ENCODE measurements at places on chromosomes 3 and 15. TPM values are rescaled to one million over a fixed set of nuclear protein-coding genes. Genes with fewer than 3 reads are reported as not detected.

- H3K4me3 ChIP-seq = no peak overlapping the region
- no peaks in the 10 kb centered on the region for H3K27me3 ChIP-seq
- peak; percentile 41 for DNase-seq
Observed at GRCh38 chr15:66923438-66923881, 141.9 kb upstream of the SMAD3 start.

- peak; percentile 58 for DNase-seq
- no peaks in the 10 kb centered on the region for H3K4me1 ChIP-seq
- no peaks in the 10 kb centered on the region for H3K27me3 ChIP-seq
- no peak overlapping the region for H3K4me3 ChIP-seq
Observed at GRCh38 chr3:165744025-165744424, 93.2 kb downstream of the BCHE start.

GRCh38 chr3:19931180-19931692, 2.8 kb downstream of the EFHB start:
- H3K36me3 ChIP-seq = no peaks in the 10 kb centered on the region
- DNase-seq = no peak
- no peaks in the 10 kb centered on the region for H3K4me1 ChIP-seq
- H3K27me3 ChIP-seq = no peaks in the 10 kb centered on the region
- H3K27ac ChIP-seq = no peak overlapping the region

DNA sequence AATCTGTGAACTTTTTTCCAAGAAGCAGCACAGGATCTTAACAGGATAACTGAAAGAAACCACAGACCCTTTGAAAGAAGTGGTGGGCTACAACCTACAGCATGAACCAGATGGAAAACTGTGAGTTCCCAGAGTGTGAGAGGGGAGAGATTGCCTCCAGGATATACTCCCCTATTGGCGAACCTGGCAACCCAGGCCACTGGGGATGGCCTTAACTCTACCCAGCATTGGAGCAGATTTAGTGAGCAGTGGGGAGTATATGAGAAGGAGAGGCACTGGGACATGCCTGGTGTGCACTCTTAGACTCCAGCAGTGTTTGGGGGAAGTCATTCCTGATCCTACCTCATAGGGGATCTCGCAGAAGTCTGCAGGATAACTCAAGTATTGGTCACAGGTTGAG, 201.0 kb upstream of the TP63 start:
- H3K4me1 ChIP-seq = no peaks in the 10 kb centered on the region
- no peaks in the 10 kb centered on the region for H3K27me3 ChIP-seq
- H3K36me3 ChIP-seq = no peaks in the 10 kb centered on the region
- no peak for DNase-seq

- DNase-seq = no peak
- no peaks in the 10 kb centered on the region for H3K27me3 ChIP-seq
- peaks cover 4% of the 10 kb centered on the region for H3K36me3 ChIP-seq
- no peak overlapping the region for H3K27ac ChIP-seq
- H3K4me1 ChIP-seq = peaks cover 7% of the 10 kb centered on the region
- no peak overlapping the region for H3K4me3 ChIP-seq
Observed at GRCh38 chr15:101374326-101374725, 79.3 kb upstream of the SNRPA1 start.

GRCh38 chr3:61946570-61947324, 385.4 kb downstream of the PTPRG start:
- no peak overlapping the region for H3K27ac ChIP-seq
- H3K27me3 ChIP-seq = no peaks in the 10 kb centered on the region

- no peak for DNase-seq
- H3K27ac ChIP-seq = no peak overlapping the region
- H3K36me3 ChIP-seq = no peaks in the 10 kb centered on the region
- no peaks in the 10 kb centered on the region for H3K4me1 ChIP-seq
Observed at GRCh38 chr3:109825971-109826810, 488.8 kb upstream of the DPPA4 start.

DNA sequence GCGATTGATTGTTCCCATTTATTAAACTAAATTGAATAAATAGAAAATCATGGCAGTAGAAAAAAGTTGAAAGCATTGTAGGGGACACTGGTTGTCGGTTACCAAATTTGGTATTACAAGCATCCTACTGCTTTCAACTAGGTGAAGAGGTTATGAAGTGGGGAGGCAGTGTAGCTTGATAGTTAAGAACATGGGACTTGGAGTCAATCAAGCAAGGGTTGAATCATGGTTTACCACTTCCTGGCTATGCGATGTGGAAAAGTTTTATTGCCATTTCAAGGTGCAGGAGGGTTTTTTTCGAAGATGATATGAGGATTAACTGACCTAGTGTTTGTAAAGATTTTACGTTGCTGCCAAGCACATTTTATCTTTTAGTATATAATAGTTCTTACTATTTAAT, 318.2 kb upstream of the KCNH8 start:
- no peak overlapping the region for H3K27ac ChIP-seq
- no peaks in the 10 kb centered on the region for H3K4me1 ChIP-seq
- no peaks in the 10 kb centered on the region for H3K36me3 ChIP-seq
- no peak for DNase-seq
- no peaks in the 10 kb centered on the region for H3K27me3 ChIP-seq

DNA sequence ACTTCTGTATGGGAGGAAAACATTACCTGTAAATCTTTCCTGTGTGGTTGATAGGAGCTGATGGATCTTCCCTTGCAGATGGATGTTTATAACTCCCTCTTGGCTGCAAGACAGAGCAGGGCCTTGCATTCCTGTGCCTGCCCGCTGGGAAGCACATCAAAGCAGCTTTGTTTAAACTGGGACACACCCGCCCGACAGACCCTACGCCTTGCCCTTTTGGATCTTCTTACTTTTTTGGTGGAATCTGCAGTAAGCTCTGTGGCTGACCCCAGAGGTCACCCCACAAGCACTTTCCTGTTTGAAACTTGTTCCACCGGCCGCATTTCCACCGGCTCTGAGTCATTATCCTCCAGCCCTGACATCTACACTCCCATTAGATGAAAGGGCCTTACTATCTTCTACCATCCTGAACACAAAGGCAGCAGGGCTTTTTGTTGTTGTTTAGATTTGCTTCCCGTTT, 244.1 kb upstream of the STT3B start:
- DNase-seq = peak; percentile 10
- no peaks in the 10 kb centered on the region for H3K27me3 ChIP-seq
- H3K36me3 ChIP-seq = no peaks in the 10 kb centered on the region
- H3K4me3 ChIP-seq = no peak overlapping the region
- H3K27ac ChIP-seq = no peak overlapping the region

GRCh38 chr3:14861446-14862302, 42.9 kb downstream of the FGD5 start:
- no peaks in the 10 kb centered on the region for H3K27me3 ChIP-seq
- no peak for DNase-seq
- no peaks in the 10 kb centered on the region for H3K36me3 ChIP-seq
- no peak overlapping the region for H3K4me3 ChIP-seq

DNA sequence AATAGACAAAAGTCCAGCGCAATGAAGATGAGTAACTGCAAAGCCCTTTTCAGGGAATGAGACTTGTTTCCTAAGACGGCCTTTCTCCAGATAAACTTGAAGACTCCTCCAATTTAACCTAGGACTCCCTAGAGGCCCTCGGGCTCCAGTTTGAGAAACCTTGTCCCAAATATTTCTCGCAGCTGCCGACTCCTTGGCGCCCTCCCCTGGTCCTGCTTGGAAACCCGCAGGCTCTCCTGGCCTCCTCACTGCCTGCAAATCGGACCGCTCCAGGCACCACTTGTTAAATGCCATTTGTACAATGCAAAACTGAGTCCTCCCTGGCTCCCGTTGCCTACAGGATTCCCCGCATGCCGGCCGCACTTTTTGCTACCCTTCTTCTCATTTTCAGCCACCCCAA, 36.8 kb downstream of the MUC4 start:
- H3K4me1 ChIP-seq = no peaks in the 10 kb centered on the region
- no peak overlapping the region for H3K27ac ChIP-seq
- no peak for DNase-seq
- H3K27me3 ChIP-seq = no peaks in the 10 kb centered on the region
- no peak overlapping the region for H3K4me3 ChIP-seq

DNA sequence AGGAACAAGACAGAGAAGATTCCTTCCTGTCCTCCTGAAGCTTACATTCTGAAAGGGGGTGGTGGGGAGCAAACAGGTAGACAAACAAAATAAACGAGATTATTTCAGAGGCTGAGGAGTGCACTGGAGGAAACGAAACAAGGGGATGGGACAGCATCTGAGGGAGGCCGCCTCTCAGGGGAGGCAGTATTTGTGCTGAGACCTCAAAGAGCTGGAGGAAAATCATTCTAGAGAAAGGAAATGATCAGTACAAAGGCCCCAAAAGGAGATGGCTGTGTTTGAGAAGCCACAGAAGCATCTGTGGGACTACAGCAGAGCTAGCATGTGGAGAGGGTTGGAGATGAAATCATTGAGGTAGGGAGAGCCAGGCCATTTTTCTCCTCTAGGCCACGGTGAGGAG, 55.1 kb downstream of the DCLK3 start:
- H3K27ac ChIP-seq = no peak overlapping the region
- no peak for DNase-seq
- H3K27me3 ChIP-seq = peaks cover 6% of the 10 kb centered on the region
- no peaks in the 10 kb centered on the region for H3K36me3 ChIP-seq
- peaks cover 5% of the 10 kb centered on the region for H3K4me1 ChIP-seq

DNA sequence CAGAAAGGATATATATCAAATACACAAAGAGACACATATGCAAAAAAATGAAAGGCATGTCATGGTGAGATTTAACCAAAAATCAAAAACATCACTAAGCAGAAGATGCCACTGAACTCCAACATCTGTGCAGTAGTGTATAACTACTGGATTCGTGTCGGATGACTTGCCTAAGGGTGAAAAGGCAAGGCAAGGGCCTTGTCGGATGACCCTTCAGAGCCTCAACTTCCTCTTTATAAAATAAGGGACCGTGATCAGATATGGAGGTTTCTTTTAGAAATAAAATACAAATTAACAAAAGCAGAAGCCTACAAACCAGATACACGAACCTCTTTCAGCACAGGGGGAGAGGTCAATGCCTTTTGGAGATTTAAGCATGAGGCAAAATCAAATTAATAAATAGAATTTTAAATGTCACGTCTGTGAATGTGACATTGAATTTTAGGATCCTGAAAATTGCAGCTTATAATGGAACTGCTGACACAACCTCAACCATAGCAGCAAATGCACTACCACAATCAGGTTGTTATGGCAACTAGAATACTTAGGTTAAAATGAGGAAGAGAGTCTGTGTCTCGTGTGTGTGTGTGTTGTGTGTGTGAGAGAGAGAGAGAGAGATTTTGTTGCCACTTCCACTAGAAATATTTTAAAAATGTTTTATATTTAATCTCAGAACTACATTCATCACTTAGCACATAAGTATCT, 8.3 kb upstream of the CHRM5 start:
- no peak overlapping the region for H3K4me3 ChIP-seq
- DNase-seq = no peak
- no peaks in the 10 kb centered on the region for H3K27me3 ChIP-seq
- H3K36me3 ChIP-seq = no peaks in the 10 kb centered on the region
- no peaks in the 10 kb centered on the region for H3K4me1 ChIP-seq

- peaks cover 20% of the 10 kb centered on the region for H3K36me3 ChIP-seq
- no peak overlapping the region for H3K4me3 ChIP-seq
Observed at GRCh38 chr3:128286691-128287090, 133.4 kb downstream of the EEFSEC start.

DNA sequence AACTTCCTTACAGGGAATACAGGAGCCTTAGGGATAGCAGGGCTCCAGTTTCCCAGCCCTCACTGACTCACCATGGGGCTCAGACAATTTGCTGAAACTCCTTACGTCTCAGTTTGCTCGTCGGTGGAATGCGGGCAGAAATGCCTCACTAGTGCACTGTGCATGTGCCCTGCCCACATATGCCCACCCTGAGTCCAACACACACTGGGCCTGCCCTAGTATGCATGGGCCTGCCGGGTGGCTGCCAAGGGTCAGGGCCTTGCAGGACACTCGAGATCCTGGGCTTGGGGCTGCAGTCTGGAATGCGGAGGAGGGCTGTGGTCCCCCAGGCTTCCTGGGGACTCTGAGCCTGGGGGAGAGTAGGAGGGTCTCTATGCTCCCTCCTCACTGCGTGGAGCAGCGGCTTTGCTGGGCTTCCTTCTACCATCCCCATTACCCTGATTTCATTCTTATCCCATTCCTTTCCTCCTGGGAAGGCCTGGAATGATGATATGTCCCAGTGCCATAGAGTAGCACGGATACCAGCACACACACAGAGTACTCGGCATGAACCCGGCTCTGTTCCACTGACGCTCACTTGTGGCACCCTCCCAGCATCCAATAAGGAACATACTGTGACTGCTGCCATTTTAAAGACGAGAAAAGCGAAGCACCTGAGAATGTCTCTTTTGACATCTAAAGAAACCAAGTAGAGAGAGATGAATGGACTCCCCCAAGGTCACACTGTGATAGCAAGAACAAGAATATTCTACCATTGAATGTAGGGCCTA, 124.2 kb downstream of the ASB7 start:
- H3K4me3 ChIP-seq = no peak overlapping the region
- DNase-seq = no peak
- H3K27me3 ChIP-seq = no peaks in the 10 kb centered on the region
- no peaks in the 10 kb centered on the region for H3K36me3 ChIP-seq

- no peak overlapping the region for H3K4me3 ChIP-seq
- DNase-seq = no peak
Observed at GRCh38 chr15:60471314-60471713, 7.6 kb downstream of the ICE2 start.

- no peaks in the 10 kb centered on the region for H3K4me1 ChIP-seq
- H3K36me3 ChIP-seq = no peaks in the 10 kb centered on the region
- no peak overlapping the region for H3K27ac ChIP-seq
Observed at GRCh38 chr3:10974746-10975375, 17.7 kb upstream of the SLC6A1 start.

DNA sequence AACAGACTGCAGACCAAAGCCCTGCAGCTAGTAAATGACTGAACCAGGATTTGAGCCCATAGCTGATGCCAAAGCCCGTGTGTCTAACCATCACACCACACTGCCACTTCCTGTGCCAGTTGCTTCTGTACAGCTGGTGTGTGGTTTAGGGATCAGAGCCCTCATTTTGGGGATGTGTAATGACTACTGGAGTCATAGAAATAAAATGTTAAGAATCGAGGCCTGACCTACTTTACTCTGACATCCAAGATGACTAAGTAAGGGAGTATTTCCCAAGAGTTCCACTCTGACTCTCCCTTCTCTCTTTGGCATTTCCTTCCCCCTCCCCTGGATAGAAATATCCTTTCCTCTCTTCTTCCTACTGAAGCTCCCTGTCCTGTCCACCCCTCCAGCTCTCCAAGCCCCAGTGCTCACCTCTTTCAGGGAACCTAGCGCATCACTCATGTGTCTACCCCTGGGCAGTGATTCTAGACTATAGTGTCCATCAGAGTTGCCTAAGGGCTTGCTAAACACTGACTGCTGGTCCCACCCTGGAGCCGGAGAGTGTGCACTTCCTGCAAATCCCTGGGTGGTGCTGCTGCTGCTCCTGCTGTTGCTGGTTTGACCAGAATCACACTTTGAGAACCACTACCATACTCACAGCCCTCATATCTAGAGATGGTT, 53.8 kb downstream of the MGLL start:
- H3K36me3 ChIP-seq = no peaks in the 10 kb centered on the region
- no peaks in the 10 kb centered on the region for H3K27me3 ChIP-seq
- no peak overlapping the region for H3K27ac ChIP-seq
- DNase-seq = no peak
- no peaks in the 10 kb centered on the region for H3K4me1 ChIP-seq

- peak overlapping the region; percentile 58 for H3K4me3 ChIP-seq
- peak overlapping the region; percentile 90 for H3K27ac ChIP-seq
- peak; percentile 93 for DNase-seq
- H3K4me1 ChIP-seq = peaks cover 5% of the 10 kb centered on the region
Observed at GRCh38 chr3:171770689-171771620, 39.3 kb downstream of the PLD1 start.

SST gene
- polyA plus RNA-seq = 461 TPM

CIP2A gene
- 9.3 TPM for polyA plus RNA-seq

CYP1A2 gene
- not detected for polyA plus RNA-seq

RARB gene
- polyA plus RNA-seq = 9.1 TPM

SLC2A2 gene
- 202 TPM for polyA plus RNA-seq

Data from large intestine (tissue), 12 donors.